ENCODE measurements at places on chromosomes 6 and 20. TPM values are rescaled to one million over a fixed set of nuclear protein-coding genes. Genes with fewer than 3 reads are reported as not detected.

Gene PROCR
- polyA plus RNA-seq = 5.3 TPM

GRCh38 chr6:135424385-135424784 lies 73.2 kb downstream of the AHI1 start:
- no peak for DNase-seq

DNA sequence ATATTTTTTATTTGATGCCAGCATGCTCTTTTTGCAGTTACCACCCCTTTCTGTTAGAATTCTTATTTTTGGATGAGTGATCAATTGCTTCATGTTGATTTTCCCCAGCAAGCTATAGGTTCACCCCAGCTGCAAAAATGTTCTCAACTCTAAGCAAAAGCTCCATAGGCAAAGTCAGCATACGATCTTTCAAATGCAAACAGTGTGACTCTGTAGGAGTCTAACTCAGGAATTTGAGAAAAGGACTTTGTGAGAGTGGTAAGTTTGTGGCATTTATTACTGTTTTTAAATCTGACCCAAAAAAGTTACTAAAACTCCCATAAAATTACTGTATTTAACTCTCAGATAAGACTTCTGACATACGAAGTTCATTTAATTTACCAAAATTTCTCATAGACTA lies 134.9 kb upstream of the HSF2 start:
- DNase-seq = no peak

DNA sequence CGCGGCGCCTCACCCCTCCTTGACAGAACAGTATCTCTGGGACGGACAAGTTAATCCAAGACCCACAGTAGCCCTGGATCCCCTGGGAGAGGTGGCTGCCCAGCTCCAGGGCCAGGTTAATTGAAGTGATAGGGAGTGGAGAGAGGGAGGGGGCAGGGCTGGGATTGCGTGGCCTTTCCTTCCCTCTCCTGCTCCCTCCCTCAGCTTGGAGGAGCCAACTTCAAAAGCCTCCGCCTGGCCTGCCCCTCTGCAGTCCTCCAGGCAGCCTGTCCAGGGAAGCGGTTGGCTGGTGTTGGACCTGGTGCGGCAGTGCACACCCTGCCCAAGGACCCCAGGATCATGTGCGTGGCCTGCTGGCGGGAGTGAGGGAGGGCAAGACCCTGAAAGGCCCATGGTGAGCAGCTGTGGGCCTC lies at the start of gene C20orf204:
C20orf204 (plus strand) TSS at position 250 of the 413 bp plus-strand sequence; CDS start at position 392, 142 bp downstream.
- DNase-seq = no peak

DNA sequence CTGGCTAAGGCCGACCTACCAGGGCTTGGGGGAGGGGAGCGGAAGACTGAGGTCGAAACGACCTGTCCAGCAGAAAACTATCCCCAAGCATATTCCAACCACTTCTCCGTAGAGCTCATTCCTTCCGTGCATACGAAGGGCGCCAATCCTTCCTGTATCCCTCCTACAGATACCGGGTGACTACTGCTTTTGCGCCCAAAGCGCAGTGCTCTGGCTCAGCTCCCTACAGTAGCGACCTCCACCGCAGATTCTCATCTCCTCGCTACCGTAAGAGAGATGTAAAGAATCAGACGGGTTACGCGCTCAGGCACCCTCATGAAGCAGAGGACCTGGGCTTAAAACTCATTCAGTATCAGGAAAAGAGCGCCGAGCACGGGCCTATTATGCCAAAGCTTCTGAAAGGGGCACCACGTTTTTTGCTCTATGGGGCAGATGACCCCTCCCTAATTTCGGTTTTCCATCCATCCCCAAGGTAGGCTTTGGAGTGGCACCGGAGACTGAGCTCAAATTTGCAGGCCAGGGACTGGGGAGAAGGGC lies 563 bp upstream of the NNAT start:
- DNase-seq = peak; percentile 59

GRCh38 chr20:50582591-50583234 lies 72.5 kb downstream of the PTPN1 start:
- no peak for DNase-seq

DNA sequence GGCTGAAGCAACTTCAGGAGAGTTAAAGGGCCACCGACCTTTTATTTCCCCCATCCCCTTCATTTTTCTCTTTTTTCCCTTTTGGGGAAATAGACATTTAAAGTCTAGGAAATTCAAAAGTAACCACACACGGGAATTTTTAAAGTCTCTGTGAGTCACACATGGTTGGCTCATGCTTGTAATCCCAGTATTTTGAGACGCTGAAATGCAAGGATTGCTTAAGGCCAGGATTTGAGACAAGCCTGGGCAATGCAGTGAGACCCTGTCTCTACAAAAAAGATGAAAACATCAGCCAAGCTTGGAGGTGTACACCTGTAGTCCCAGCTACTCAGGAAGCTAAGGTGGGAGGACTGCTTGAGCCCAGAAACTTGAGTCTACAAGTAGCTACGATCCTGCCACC lies 34.2 kb downstream of the KATNA1 start:
- no peak for DNase-seq

DNA sequence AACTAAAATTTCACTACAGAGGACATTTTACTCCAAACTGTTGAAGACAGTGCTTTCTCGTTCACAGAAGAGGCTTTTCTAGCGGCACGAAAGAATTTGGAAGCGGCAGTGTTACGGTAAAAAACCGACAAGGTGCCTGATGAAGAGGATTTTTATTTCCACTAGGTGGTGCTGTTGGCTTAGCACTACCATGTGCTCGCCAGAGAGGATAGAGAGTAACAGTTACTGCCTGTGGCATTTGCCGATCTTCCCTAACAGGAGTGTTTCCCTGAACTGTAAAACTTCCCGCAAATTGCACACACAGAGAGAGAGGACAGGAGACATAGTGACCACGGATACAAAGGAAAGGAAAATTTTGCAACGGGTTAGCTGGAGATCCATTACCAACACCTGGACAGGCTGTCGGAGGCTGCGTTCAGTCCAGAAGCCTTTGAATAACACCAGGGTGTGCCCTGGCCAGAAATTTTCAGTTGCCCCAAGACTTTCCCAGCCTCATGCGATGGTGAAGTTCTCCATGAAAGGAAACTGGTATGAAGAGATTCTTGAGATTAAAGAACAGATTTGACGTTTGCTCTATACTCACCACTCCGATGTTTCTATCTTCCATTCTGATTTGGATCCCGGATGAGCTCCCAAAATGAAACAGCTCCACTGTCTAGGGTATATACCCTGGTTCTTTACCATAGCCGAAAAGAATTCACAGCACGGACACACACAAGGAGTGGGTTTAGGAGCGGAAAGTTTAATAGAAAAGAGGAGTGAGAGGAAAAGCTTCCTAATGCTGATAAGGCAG lies 48.1 kb downstream of the HLA-DPB1 start:
- no peak for DNase-seq

DNA sequence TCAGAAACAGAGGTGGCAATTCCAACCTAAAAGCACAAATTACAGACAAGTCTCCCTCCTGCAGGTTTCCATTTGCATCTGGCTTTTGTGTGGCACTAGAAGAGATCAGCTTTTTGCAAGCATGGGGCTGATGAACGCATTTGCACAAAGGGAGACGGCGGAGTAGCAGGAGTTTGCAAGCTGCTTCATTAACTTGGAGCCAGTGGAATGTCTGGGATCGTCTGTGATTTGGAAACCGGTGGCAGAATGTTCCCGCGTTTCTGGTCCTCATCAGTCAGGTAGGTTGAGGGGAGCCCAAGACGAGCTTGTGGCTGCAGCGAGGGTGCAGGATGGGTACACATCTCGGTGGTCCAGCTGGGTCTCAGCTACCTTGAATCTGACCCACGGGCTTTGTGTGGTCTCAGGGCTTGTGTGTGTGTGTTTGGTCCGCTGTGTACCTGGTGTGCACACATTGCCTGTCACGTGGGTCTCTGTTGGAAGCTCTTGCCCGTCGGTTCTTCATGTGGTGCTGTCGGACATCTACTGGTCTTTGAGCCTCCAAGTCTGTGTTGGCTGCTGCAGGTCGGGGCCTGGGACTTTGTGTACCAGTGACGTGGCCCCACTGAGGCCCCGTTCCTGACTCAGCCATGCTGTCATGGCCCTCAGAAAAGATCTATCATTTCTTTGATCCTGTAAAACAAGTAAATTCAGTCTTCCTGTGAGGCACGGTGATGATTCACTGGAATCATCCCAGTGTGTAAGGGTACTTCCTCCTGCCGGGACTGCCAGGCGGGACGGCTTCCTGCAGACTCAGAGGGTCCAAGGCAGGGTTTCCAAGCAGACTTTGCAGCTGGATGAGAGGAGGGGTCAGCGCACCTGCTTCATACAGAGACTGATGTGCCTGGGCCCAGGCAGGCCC lies 12.4 kb upstream of the MYT1 start:
- DNase-seq = no peak

DNA sequence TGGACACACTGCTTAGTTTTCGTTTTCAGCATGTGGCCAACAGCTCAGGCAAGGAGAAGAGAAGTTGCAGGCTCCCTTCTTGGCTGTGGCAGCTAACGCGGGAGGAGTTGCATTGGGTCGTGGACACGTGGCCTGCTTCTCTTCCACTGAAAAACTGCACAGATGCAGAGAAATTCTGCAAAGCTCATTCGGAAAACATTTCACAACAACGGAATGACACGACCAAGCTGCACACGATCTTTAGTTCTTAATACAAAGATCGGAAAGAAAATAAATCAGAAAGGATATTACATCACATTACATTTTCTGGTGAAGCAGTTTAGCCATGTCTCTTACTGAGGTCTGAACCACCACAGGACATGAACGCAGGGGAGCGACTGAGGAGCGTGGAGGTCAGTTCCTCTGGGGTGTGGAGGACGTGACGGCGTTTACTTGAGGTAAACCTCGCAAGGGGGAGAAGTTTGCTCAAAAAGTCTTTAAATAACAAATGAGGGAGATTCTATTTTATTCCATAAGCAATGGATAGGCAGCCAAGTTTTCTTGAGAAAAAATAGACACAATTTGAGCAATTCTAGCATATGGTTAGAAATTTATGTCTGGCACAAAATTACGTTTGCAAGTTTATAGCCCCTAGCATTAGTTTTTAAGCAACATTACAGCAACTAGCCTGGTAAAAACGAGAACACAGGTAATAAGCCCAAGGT lies 178.3 kb downstream of the THBS2 start:
- DNase-seq = no peak

DNA sequence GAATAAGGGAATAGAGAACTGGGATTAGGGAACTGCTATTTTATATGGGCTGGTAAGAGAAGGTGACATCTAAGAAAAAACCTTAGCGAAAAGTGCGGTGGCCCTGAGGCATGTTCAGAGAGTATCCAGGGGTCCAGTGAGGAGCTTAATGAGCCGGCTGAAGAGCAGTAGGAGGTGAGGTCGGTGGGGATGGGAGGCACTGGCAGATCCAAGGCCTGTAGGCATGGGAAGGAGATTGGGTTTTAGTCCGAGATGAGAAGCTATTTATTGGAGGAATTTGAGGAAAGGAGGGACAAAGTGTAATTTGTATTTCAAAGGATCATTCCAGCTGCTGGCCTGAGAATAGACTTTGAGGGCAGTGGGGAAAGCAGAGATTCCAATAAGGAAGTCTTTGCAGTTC lies 123.8 kb downstream of the QKI start:
- no peak for DNase-seq

DNA sequence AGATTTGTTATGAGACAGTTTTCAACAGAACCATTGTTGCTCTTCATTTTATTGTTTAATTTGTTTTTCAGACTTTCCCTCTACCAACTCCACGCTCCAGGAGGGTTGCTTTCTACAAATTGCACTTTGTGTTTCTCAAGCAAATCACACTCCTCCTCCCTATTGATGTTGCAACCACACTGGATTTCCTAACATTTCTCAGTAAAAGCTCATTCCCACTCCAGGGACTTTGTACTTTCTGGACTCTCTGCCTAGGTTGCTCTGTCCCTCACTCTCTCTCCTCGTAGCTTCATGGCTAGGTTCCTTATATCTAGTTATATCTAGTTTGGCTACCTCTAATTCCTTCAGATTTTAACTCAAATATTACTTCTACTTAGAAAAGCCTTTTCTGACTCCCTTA lies 20.3 kb downstream of the PGK2 start:
- no peak for DNase-seq

- no peak for DNase-seq
These were observed 3.5 kb upstream of the LTA start for GRCh38 chr6:31568537-31568961.

All from brain (organoid and tissue), 16 donors.